PC-3 (cell line): ENCODE measurements at places on chromosomes 7 and 10.
A peak's percentile ranks its signal among the peaks of the same experiment; 100 is the strongest.

DNA sequence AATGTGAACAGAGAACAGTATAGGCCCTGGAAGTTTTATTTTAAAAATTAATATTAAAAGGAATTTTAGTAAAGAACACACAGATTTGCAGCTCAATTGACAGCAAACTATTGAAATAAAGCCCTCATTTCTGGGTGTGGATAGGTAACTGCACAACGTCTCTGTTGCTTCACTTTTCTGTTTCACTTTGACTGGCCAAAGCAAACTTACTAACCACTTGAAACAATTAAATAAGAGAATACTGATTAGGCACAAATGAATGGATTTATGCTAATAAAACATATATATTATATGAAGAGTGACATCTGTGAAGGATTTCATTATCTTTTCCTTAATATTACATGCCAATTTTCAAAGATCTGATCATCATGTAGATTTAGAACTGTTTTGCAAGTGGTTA, 11.9 kb downstream of the ZNF804B start:
- DNase-seq, result no peak

DNA sequence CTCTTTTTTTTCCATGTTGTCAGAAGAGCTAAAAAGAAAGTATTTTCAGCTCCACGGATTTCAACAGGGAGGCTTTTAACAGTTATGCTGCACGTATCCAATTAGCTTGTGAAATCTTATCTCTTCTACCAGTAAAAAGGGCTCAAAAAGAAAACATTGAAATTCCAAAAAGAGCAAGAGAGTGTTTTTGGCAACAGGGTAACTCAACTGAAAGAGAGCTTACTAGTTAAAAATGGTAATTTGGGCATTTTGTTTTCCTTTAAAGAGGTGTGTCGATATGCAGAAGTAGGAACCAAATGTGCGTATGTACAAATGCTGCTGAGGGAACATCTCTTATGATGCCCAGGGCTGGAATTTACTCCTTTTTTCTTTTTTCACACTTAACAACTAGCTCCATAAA, 292.8 kb downstream of the PRKG1 start:
- DNase-seq, result no peak

DNA sequence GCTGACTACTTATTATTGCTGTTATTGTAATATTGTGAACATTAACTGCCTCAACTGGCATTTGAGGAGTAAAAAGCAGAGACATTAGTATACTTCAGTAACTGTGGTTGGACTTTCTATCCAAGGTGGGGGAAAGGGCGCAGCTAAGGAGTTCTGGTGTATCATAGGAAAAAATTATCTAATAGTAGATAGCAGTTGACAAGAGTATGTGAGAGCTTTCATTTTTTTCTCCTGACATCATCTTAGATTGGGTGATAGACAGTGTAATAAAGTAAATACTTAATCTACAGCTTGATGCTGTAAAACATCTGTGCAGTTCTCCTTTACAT, 68.9 kb downstream of the PHTF2 start:
- DNase-seq, result peak; percentile 5

DNA sequence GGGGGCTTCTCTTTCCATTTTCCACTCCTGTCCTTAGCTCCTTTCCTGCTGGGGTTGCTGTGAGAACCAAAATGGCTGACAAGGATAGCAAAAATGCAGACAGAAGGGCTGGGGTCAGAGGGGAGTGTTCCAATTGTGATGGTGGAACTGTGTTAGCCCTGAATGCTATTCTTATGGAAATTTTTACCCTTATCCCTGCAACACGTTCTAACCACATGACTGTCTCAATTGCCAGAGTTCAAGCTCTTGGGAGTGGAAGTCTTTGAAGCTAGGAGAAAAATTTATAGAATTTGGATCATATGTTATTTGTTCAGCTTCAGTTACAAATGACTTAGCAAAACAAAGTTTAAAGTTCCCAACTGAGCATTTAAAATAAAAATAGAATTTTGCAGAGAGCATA, 134.1 kb downstream of the ADCYAP1R1 start:
- DNase-seq, result no peak

DNA sequence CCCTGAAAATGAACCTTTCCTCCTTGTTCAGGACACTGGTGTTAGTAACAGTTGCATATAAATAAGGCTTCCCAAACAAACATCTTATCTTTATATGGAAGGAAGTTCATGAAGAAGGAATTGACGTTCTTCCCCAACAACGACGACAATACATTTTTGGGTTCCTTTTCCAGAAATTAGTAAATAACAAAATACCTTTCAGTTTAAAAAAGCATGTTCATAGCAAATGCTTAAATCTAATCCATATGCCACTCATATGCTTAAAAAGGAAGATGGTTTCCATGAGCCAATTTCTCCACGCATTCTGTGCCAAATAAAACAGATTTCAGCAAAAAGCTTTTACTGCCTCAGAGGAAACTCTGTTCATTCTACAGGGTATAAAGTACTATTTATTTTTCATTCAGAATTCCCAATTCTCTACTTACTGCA, 182.6 kb downstream of the COBL start:
- no peak for DNase-seq
